Kidney (tissue), 22 donors: ENCODE measurements at places on chromosomes 3 and 15.

GRCh38 chr3:160725338-160725737, 30.7 kb upstream of the PPM1L start:
- no peak for DNase-seq
- no peaks in the 10 kb centered on the region for H3K4me1 ChIP-seq
- no peaks in the 10 kb centered on the region for H3K36me3 ChIP-seq

GRCh38 chr3:181704421-181705085, 7.2 kb upstream of the SOX2 start:
- no peak for DNase-seq
- no peaks in the 10 kb centered on the region for H3K4me1 ChIP-seq
- no peak overlapping the region for H3K27ac ChIP-seq
- H3K4me3 ChIP-seq: no peak overlapping the region

GRCh38 chr15:86804406-86804805, 724.7 kb downstream of the AGBL1 start:
- H3K4me1 ChIP-seq: no peaks in the 10 kb centered on the region
- no peaks in the 10 kb centered on the region for H3K36me3 ChIP-seq
- H3K27me3 ChIP-seq: no peaks in the 10 kb centered on the region
- no peak overlapping the region for H3K4me3 ChIP-seq

DNA sequence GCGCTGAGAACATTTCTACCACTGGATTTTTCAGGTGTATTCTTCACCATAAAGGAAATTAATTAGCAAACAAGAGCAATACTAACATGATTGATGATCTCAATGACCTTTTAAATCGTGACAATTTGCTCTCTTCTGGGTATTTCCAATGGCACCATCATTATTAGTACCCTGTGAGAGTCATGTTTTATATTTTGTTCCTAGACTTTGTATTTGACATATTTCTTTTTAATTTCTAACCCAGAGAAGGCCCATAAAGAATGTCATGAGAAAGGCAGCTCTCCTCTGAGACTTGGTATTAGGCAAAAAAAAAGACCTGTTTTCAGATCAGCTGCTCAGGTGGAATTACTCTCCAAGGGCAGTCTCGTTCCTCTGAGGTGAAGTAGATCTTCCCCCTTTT, 1253.4 kb downstream of the ROBO2 start:
- no peaks in the 10 kb centered on the region for H3K27me3 ChIP-seq
- no peak overlapping the region for H3K4me3 ChIP-seq
- DNase-seq: no peak

GRCh38 chr3:72407766-72408165, 440.5 kb downstream of the SHQ1 start:
- no peak overlapping the region for H3K4me3 ChIP-seq
- no peak for DNase-seq
- no peaks in the 10 kb centered on the region for H3K4me1 ChIP-seq
- no peaks in the 10 kb centered on the region for H3K36me3 ChIP-seq
- no peak overlapping the region for H3K27ac ChIP-seq
